ENCODE measurements at places on chromosomes 1 and 21. TPM values are rescaled to one million over a fixed set of nuclear protein-coding genes. Genes with fewer than 3 reads are reported as not detected.

ARHGEF11 gene
- 31.2 TPM for total RNA-seq

DNASE2B gene
- total RNA-seq = not detected

PKNOX1 gene
- total RNA-seq = 21.6 TPM

SELP gene
- total RNA-seq = 6.2 TPM

PROK1 gene
- total RNA-seq = not detected

CAMK1G gene
- not detected for total RNA-seq

LINGO4 gene
- 0.25 TPM for total RNA-seq

CCDC181 gene
- total RNA-seq = 0.56 TPM

CFHR1 gene
- total RNA-seq = not detected

S100A14 gene
- total RNA-seq = 148 TPM

NR1I3 gene
- total RNA-seq = not detected

ZNF593OS gene
- not detected for total RNA-seq

ZNHIT6 gene
- total RNA-seq = 13.8 TPM

S100B gene
- 4.9 TPM for total RNA-seq

- H3K4me1 ChIP-seq = no peaks in the 10 kb centered on the region
- H3K4me3 ChIP-seq = no peak overlapping the region
- no peak overlapping the region for H3K27ac ChIP-seq
- H3K36me3 ChIP-seq = no peaks in the 10 kb centered on the region
- DNase-seq = no peak
Observed at GRCh38 chr1:47468709-47469389, 31.0 kb downstream of the FOXD2 start.

DNA sequence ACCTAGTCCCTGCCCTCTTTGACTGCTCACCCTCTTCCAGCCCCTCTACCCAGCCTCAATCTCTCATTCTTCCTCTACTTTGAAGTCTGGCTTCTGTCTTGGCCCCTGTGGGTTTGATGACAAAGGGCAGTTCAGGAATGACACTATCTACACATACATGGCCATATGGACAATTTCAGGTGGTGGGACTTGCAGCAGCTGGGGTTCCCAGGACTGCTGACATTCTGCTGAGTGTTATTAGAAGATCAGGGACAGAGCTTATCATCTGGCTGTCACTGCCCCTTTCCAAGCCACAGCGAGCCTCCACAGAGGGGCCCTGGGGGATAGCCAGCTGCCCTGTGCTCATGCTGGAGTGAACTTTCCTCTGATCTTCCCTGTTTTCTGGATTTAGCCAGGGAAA lies 97.4 kb upstream of the IPO9 start:
- no peak overlapping the region for H3K4me3 ChIP-seq
- no peaks in the 10 kb centered on the region for H3K27me3 ChIP-seq
- H3K27ac ChIP-seq = no peak overlapping the region
- no peak for DNase-seq
- H3K36me3 ChIP-seq = no peaks in the 10 kb centered on the region

GRCh38 chr1:245133995-245134715 lies 20.6 kb upstream of the KIF26B start:
- DNase-seq = no peak
- no peak overlapping the region for H3K4me3 ChIP-seq
- no peaks in the 10 kb centered on the region for H3K36me3 ChIP-seq
- H3K4me1 ChIP-seq = peaks cover 6% of the 10 kb centered on the region
- no peak overlapping the region for H3K27ac ChIP-seq

- H3K27ac ChIP-seq = no peak overlapping the region
- no peaks in the 10 kb centered on the region for H3K36me3 ChIP-seq
- peaks cover 6% of the 10 kb centered on the region for H3K4me1 ChIP-seq
- DNase-seq = no peak
Observed at GRCh38 chr21:27418346-27418745, 451.5 kb upstream of the ADAMTS5 start.

- H3K27me3 ChIP-seq = no peaks in the 10 kb centered on the region
- no peaks in the 10 kb centered on the region for H3K36me3 ChIP-seq
- no peak for DNase-seq
- no peaks in the 10 kb centered on the region for H3K4me1 ChIP-seq
- no peak overlapping the region for H3K27ac ChIP-seq
- no peak overlapping the region for H3K4me3 ChIP-seq
Observed at GRCh38 chr1:29358183-29358582, 121.9 kb downstream of the PTPRU start.

DNA sequence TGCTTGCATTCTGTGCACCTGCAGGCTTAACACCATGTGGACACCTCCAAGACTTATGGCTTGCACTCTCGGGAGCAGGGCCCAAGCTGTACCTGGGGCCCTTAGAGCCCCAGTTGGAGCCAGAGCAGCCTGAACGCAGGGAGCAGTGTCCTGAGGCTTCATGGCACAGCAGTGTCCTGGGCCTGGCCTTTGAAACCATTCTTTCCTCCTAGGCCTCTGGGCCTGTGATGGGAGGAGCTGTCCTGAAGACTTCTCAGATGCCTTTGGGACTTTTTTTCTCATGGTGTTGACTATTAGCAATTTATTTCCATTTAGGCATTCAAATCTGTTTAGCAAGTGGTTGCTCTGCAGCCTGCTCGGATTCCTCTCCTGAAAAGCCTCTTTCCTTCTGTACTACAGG lies 11.0 kb downstream of the RPTN start:
- H3K27me3 ChIP-seq = no peaks in the 10 kb centered on the region
- no peaks in the 10 kb centered on the region for H3K36me3 ChIP-seq
- H3K4me1 ChIP-seq = no peaks in the 10 kb centered on the region

DNA sequence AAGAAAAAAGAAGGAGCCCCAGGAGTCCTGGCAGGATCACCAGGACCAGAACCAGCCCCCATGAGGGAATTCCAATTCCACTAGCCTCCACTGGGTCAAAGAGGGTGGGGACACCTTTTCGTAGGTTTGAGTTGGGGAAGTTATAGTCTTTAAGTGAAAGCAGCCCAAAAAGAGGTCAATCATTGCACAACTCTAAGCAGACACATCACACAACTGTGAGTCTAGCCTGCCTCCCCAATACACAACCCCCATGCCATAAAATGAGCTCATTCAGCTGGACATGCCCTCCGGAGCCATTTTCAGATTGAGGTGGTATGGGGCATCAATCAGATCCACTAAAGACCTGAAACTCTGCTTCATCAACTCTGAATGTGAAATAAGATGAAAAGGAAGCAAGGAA lies 179.9 kb downstream of the NPHP4 start:
- H3K4me1 ChIP-seq = no peaks in the 10 kb centered on the region
- no peaks in the 10 kb centered on the region for H3K27me3 ChIP-seq
- H3K36me3 ChIP-seq = no peaks in the 10 kb centered on the region
- no peak for DNase-seq
- no peak overlapping the region for H3K27ac ChIP-seq
- no peak overlapping the region for H3K4me3 ChIP-seq

- DNase-seq = no peak
- H3K4me1 ChIP-seq = no peaks in the 10 kb centered on the region
Observed at GRCh38 chr21:31045841-31046240, 7.6 kb upstream of the KRTAP19-8 start.

- no peaks in the 10 kb centered on the region for H3K27me3 ChIP-seq
- H3K4me3 ChIP-seq = no peak overlapping the region
- H3K36me3 ChIP-seq = no peaks in the 10 kb centered on the region
- DNase-seq = no peak
Observed at GRCh38 chr21:35900539-35900938, 159.8 kb downstream of the SETD4 start.

DNA sequence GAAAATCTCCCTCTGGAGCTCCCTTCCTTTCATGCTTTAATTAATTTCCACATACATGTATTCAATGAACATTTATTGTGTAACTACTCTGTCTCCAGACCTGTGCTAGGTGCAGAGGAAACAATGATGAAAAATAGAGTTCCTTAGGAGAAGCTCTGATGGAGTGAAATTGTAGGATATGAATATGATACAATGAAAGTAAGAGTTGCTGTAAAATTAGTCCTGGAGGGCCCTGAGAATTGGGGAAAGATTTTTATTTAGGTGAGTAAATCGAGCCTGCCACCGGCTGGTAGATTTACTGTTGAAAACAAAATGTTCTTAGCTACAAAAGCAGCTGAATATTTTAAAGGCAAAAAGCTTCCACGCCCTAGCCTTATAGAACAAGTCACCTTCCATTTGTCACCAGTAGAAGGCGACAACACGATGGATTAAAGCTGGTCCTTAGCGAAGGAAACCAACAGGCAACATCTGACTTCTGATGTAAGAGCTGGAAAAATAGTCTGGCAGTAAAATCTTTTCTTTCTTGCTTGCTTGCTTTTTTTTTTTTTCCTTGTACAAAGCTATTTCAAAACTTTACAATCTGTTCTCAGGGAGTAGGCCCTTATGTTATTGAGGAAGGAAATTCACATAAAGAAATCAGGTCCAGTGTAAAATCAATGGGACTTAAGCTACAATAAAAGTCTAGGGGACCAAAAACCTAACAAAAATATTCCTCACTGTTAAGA lies 82.0 kb upstream of the ROR1 start:
- DNase-seq = peak; percentile 30
- no peaks in the 10 kb centered on the region for H3K27me3 ChIP-seq
- no peak overlapping the region for H3K27ac ChIP-seq
- H3K36me3 ChIP-seq = no peaks in the 10 kb centered on the region
- H3K4me1 ChIP-seq = no peaks in the 10 kb centered on the region

- H3K27me3 ChIP-seq = no peaks in the 10 kb centered on the region
- H3K36me3 ChIP-seq = no peaks in the 10 kb centered on the region
- no peak for DNase-seq
Observed at GRCh38 chr1:91004145-91004544, 17.7 kb downstream of the ZNF644 start.

- H3K27me3 ChIP-seq = no peaks in the 10 kb centered on the region
- no peak overlapping the region for H3K27ac ChIP-seq
- H3K4me1 ChIP-seq = no peaks in the 10 kb centered on the region
- no peaks in the 10 kb centered on the region for H3K36me3 ChIP-seq
Observed at GRCh38 chr1:26327956-26328362, 10.2 kb downstream of the CD52 start.

- no peak for DNase-seq
- H3K4me1 ChIP-seq = peaks cover 59% of the 10 kb centered on the region
- H3K4me3 ChIP-seq = no peak overlapping the region
Observed at GRCh38 chr21:41635874-41636273, 127.9 kb upstream of the TMPRSS2 start.

- no peak for DNase-seq
- no peaks in the 10 kb centered on the region for H3K27me3 ChIP-seq
Observed at GRCh38 chr1:58030456-58030855, 516.1 kb downstream of the OMA1 start.

DNA sequence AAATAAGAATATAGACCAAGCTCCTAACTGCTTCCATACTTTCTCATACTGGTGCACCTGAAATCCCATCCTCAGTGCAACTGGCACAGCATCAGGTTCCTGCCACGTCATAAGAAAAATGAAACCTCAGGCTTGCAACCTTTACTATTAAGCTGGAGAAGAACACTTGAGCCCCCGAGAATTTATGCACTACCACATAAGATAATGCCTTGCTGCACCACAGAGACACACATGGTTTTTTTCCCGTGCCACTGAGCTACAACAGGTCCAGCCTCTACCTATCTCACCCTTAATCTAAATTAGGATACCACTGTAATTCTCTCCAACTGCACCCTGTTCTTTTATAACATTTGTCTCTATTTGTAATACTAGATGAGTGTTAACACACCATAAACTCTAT lies 174.5 kb downstream of the DENND1B start:
- H3K27me3 ChIP-seq = no peaks in the 10 kb centered on the region
- H3K36me3 ChIP-seq = no peaks in the 10 kb centered on the region
- H3K4me3 ChIP-seq = no peak overlapping the region
- no peak for DNase-seq

DNA sequence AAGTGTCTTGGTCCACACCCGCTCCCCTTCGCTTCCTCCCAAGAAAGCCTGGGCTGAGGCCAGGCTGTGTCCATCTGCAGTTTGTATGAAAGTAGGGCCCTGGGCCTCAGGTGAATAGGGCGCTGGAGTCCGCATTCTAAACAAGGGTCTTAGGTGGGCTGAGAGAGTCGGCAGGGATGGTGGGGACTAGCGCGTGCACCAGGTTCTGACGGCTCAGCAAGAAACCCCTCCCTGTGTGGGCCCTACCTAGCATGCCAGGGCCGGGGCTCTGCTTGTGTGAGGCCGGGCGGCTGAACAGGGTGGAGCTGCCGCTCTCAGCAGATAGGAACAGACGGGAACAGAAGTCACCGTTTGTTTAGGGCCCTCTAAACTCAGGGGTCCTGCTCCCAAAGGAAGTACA lies 1.7 kb downstream of the ACTRT2 start:
- H3K27ac ChIP-seq = no peak overlapping the region
- no peaks in the 10 kb centered on the region for H3K36me3 ChIP-seq
- no peaks in the 10 kb centered on the region for H3K27me3 ChIP-seq
- H3K4me1 ChIP-seq = no peaks in the 10 kb centered on the region
- no peak overlapping the region for H3K4me3 ChIP-seq

DNA sequence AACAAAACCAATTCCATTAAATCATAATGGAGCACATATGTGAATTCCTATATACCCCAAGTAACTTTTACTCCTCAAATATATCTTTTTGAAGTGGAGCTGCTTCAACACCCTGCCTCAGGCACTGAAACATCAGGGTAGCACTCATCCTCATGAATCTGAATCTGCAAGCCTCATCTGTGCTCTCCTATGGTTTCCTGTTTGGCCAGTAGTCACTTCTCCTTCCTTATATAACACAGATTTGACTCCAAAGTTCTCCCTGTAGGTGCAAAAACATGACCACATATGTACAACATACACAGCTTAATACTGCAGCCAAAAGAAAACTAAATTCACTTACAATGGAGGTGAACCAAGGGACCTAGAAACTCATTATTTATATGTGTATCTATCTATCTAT lies 7.2 kb downstream of the TRIT1 start:
- peaks cover 4% of the 10 kb centered on the region for H3K4me1 ChIP-seq
- H3K27me3 ChIP-seq = no peaks in the 10 kb centered on the region
- DNase-seq = no peak
- no peaks in the 10 kb centered on the region for H3K36me3 ChIP-seq

DNA sequence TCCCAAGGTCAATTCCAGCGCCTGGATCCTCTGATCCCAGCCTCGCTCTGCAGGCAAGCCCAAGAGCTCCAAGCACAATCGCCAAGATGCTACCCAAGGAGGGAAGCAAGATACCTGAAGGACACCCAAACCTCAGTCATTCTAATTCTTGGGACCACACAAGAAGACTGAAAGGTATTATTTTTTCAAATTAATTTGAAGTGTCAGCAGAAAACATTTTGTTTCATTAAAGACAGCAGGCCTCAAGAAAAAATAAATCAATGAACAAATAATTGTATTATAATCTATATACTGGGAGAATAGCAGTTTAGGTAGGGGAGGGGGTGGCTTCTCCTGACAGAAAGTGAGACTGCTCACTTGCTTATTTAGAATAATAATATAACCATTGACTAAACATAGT lies 347.8 kb downstream of the HHAT start:
- H3K4me1 ChIP-seq = no peaks in the 10 kb centered on the region
- no peak overlapping the region for H3K27ac ChIP-seq
- no peak overlapping the region for H3K4me3 ChIP-seq
- no peaks in the 10 kb centered on the region for H3K27me3 ChIP-seq
- DNase-seq = no peak
- H3K36me3 ChIP-seq = no peaks in the 10 kb centered on the region

DNA sequence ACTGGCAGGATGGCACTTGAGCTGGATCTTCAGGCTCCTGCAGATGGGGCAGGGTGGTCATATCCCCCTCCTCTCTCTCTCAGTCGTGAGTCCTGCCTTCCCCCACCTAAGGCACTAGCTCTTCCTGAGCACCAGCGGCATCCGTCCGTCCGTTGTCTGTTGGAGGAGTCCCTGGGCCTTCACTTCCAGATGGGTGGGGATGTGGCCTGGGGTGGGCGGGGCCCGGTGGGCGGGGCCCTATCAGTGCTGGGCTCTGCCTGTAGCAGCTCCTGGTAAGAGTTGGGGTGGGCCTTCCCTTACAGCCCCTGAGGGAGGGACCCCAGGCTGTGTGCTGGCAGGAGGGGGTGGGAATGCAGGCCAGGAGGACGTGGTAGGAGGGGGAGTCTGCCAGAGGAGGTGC lies 10.3 kb downstream of the LDLRAD2 start:
- no peak overlapping the region for H3K4me3 ChIP-seq
- DNase-seq = no peak
- H3K27me3 ChIP-seq = no peaks in the 10 kb centered on the region
